Astrocyte of the spinal cord (primary cell): ENCODE measurements at places on chromosomes 2 and 18.

- DNase-seq = no peak
Measured at GRCh38 chr2:1986166-1986565, 241.9 kb upstream of the PXDN start.

DNA sequence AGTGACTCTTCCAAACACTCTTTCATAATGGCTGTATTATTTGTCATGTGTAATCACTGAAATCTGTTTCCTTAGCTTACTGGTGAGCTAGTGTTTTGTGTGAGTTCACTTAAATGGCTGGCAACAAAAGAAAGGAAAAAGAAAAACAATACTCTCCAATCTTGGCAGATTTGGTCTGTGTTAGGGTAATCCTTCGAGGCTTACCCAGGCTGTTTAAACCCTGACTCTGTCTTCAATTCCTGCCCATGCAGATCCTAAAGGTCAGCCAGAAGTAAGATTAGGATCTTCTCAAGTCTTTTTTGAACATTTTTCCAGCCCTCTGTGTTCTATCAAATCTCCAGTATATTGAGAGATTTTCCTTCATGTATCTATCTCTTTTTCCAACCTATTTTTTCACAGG, 85.3 kb downstream of the CCDC178 start:
- no peak for DNase-seq

DNA sequence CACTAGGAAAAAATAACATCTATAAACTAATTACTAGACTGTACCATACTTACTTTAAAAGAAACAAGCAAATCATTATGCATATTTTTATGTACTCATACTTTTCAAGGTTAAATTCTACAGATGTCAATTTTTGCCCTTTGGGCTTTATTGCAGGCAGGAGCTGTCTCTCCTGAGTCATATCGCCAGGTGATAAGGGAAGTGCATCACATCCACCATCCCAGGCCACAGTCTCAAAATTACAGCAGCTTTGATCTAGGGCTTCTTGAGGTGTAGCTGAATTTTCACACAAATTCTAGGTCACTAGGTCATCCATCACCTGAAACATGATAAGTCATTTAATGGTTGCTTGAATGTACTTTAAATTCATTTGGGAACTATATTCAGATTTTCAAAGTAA, 38.4 kb upstream of the FRZB start:
- DNase-seq = no peak

- DNase-seq = no peak
Measured at GRCh38 chr2:2872713-2873449, 504.7 kb downstream of the EIPR1 start.

- peak; percentile 67 for DNase-seq
Measured at GRCh38 chr18:2987876-2988790, 24.8 kb downstream of the LPIN2 start.

- no peak for DNase-seq
Measured at GRCh38 chr2:127673291-127674069, 1.9 kb downstream of the LIMS2 start.

- DNase-seq = peak; percentile 15
Measured at GRCh38 chr2:96505231-96505889, at the start of gene NEURL3. TSS of gene NEURL3 (minus strand) at chr2:96505357. CDS start at chr2:96505286, 71 bp downstream.
